ENCODE measurements at places on chromosomes 13 and 19.

GRCh38 chr13:34048652-34049051 is 230.7 kb downstream of the RFC3 start:
- no peak for DNase-seq

GRCh38 chr13:18954254-18954653 is 227.4 kb downstream of the TUBA3C start:
- DNase-seq = no peak

GRCh38 chr19:14412324-14412995 is 6.7 kb downstream of the DDX39A start:
- no peak for DNase-seq

DNA sequence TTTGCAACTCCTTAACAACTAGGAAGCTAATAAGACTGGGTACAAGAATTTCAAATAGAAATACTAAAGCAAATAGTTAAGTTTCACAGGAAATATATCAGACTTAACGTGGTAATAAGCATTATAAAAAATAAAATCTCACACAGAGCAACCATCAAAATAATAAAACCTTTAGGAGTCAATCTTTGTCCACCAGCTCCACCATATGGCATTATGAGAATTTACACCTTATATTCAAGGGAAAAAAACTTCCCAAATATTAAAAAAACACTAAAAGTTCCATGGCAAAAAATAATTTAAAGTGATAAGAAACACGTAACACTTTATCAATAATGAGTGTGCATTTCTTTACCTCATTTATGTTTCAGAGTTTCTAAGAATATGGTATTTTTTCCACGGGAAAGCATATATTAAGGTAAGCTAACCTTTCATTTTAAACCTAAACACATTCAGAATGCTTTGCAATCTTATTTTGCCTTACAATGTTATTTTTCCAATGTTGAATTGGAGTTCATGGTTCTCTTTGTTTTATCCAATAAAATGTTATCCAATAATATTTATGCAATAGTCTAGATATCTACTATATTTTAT is 423.2 kb upstream of the SGCG start:
- DNase-seq = no peak

DNA sequence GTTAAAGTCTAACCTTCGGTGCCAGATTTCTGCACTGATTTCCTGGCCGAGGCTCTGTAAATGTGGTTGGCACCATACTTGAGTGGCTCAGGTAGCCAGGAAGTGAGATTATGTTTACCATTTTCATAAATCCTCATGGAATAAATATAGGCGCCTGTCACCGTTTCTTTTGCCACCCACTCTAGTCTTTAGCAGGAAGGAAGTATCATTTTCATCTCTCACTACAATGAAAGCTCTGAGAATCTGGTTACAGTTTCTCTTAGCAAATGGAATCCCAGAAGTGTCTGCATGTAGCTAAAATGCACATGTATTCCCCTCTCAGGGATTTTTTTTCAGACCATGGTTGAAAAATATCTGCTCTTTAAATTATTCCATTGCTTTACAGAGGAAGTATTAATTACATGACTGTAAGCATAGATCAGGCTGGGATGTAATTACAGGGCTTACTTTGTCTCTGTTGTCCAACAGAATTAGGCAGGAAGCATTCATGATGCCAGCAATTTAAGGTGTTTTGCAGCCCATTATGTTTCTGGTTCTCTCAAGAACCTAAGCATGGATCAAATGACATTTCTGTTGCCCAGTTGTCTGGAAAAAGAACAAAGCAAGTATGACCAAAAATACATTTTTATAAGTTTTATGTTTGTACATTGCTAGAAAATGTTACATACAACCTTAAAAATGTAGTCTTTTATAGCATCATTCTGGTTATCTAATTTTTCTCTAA is 221.7 kb upstream of the SPRY2 start:
- DNase-seq = no peak
